ENCODE measurements at places on chromosomes 7 and 10. TPM values are rescaled to one million over a fixed set of nuclear protein-coding genes. Genes with fewer than 3 reads are reported as not detected.

- peak; percentile 50 for DNase-seq
Observed at GRCh38 chr10:23343591-23344240, 881 bp downstream of the C10orf67 start.

CPN1 gene
- not detected for total RNA-seq

DLX5 gene
- total RNA-seq = 1.3 TPM

GRCh38 chr10:57955076-57955475 lies 312.6 kb downstream of the IPMK start:
- peak; percentile 8 for DNase-seq

GRCh38 chr7:21902240-21902639 lies 43.5 kb downstream of the CDCA7L start:
- DNase-seq = no peak

AP3M1 gene
- 20.5 TPM for total RNA-seq

GRCh38 chr10:4894335-4894734 lies 68.3 kb downstream of the AKR1E2 start:
- DNase-seq = no peak

GRCh38 chr10:17504547-17505245 lies 50.3 kb upstream of the ST8SIA6 start:
- DNase-seq = peak; percentile 35

MUC12 gene
- 8.7 TPM for total RNA-seq

- no peak for DNase-seq
Observed at GRCh38 chr7:149267733-149268132, 5.7 kb downstream of the ZNF783 start.

DNA sequence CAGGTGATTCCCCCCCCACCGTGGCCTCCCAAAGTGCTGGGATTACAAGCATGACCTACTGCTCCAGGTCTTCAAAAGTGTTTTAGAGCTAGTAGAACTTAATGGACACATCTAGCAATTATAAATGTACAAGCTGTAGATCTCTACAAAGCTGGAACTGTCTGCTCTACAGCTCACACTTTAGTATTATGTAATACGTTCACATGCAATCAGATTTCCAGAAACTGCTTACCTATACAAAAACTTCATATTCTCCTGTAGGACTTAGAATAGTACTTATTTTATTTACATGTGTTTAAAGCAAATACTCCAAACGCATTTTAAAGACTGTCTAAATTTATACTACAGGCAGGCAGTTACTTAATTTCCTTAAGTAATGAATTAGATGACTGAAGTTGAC lies 39.2 kb upstream of the ASL start:
- DNase-seq = no peak
